Cardiac ventricle fibroblast (primary cell): ENCODE measurements at places on chromosomes 1 and 21. TPM values are rescaled to one million over a fixed set of nuclear protein-coding genes. Genes with fewer than 3 reads are reported as not detected.

The PRDX1 gene
- total RNA-seq: 353 and 414 TPM in 2 replicates

The NHLH1 gene
- not detected in 2 replicates for total RNA-seq

The TNFRSF9 gene
- total RNA-seq: 0.93 TPM in 1 of 2 replicates, not detected in the other

The AIRE gene
- total RNA-seq: not detected in 2 replicates
